ENCODE measurements at places on chromosomes 12 and 14.

DNA sequence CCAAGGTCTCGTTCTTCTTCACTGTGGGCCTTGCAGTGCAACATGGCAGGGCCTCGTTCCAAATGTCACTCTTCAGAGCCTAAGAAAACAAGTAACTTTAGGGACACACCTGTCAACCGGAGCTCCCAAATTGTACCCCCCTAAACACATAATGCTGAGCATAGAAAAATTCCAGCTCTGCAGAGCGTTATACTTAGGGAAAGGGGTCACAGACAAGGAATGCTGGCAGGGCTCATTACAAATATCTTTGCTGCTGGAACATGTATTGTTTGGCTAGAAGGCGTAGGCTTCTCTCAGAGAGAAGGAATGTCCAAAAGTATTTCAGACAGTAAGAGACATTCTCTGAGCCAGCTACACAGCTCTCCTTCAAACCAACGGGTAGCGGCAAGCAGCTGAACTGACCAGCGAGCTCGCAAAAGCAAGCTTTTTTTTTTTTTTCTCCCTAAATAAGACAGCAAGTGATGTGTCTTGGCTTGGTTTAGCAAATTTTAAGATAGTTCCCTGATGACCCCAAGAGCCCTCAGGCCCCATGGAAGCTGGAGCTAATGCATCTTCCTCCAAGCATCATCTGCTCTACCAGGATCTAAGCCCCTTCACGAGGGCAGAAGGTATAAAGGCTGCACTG lies 24.5 kb downstream of the SSH1 start:
- DNase-seq = no peak

GRCh38 chr12:128387811-128388422 lies 120.9 kb downstream of the TMEM132C start:
- DNase-seq = no peak

DNA sequence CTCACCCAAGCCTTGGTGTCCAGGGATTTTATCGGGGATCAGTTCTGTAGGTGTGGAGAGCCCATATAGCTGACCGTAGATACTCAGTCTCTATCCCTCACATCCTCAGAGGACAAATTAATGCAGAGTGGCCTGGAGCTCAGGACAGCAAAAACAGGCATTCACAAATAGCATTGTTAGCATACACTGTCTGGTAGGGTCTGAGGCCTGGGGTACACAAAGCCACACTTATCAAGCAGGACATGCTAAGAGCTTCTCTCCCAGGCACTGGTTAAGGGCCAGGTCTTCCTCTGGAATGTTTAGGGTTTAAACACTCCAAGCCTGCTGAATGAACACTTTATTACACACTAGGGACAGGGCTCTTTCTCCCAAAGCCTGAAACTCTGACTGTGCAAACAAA lies 253.2 kb downstream of the NEDD1 start:
- no peak for DNase-seq

GRCh38 chr12:6954316-6955107 lies 3.4 kb downstream of the PTPN6 start:
- no peak for DNase-seq

DNA sequence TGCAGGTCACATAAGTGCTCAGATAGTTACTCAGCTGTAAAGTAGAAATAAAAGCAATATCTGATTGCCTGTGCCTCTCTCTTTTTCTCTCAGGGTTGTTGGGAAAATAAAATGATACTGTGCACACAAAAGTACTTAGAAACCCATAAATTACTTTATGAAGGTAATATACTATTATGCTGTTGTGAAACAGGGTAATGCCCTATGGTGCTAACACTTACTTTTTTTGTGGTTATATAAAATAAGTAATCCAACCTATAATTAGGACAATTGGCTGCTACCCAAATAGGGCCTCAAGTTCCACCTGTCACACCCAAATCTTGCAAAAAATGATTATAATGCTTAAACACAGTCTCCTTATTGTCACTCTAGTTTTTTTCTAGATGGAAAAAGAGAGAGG lies 50.6 kb downstream of the DAAM1 start:
- DNase-seq = no peak

DNA sequence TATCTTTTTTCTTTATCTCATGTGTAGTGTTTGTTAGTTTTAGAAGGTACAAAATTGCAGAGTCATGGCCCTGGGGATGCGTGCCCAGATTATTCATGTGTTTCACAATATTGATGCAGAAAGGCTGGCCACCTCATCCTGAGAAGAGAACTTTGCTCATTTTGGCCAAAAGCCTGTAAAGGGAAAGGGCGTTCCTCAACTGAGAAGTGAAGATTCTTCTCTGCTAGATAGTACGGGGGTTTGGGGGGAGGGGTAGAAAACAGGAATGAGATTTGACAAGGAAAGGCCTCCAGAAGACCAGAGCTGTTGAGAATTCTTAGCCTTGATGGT lies 1.7 kb downstream of the MGST1 start:
- no peak for DNase-seq

GRCh38 chr12:105967038-105967776 lies 171.5 kb downstream of the NUAK1 start:
- DNase-seq = no peak

DNA sequence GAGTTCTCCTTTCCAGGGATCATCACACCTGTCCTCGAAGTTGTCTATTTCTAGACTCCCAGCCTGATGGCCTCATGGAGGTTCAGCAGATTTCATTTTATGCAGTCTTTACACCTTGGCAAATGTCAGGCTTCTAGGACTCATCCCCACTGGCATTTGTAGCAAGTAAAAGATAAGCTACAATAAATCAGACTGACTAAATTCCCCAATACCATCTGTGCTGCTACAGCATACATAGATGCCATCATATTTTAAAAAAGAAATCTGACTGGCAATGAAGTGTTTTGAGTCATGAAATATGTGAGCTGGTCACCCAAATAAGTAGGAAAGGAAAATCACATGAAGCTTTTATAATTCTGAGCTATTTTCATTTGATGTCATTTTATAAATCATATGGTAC lies 55.3 kb downstream of the KCNC2 start:
- no peak for DNase-seq

GRCh38 chr12:13273850-13274249 lies 77.3 kb downstream of the EMP1 start:
- DNase-seq = no peak

- DNase-seq = no peak
These were observed 645 bp downstream of the FOXA1 start for GRCh38 chr14:37594238-37594970.

DNA sequence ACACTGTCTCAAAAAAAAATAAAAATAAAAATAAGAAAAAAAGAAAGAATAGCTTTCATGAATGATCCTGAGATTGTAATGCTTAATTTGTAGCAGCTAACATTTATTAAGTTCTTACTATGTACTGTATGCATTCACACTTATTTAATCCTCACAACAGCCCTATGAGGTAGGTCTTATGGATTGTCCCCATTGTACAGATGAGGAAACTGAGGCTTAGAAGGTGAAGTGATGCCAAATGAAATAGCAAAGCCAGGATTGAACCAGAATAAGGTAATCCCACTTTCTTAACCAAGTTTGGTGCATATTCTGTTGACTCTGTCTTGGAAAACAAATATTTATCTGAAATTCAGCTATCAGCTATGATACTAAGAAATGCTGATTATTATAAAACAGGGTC lies 2.1 kb downstream of the USP30 start:
- no peak for DNase-seq

- no peak for DNase-seq
These were observed 67.5 kb downstream of the ETV6 start for GRCh38 chr12:11716794-11717518.

DNA sequence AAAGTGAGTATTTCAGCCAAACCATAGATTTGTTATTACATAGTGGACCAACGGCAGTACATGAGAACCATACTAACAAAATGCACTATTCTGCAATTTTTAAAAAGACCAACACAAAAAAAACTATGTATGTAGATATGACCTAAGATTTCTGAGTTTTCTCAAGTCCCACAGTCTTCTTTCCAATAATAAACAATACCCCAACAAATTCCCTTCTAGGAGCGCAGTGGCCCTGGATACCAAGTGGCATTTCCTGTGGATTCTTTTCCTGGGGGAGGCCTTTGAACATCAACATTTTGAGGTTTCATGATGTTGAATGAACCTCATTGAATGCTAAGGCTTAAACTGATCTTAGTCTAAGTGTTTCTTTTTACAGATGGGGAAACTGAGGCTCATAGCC lies 210.5 kb downstream of the BCAT1 start:
- DNase-seq = no peak

GRCh38 chr14:93954900-93955849 lies 21.2 kb downstream of the ASB2 start:
- no peak for DNase-seq

DNA sequence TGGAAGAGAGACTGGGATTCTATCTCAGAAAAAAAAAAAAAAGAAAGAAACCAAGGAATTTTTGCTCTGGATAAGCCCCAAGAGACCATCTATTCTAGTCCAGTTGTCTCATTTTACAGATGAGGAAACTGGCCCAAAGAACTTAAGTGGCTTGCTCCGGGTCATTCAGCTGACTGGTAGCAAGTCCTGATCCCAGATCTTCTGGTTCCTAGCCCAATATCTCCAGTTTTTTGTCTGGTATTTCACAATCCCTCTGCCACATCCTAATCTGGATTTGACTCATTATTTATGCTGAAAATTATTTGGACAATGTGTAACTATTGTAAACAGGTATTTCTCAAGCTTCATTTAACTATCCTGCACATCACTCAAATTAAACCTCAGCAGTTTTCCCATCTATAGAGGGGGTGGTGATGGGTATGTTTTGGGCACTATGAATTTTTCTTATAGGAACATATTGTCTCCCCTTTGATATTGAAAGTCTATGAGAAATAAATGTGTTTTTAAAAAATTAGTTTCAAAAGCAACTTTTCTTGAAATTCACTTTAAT lies 43.4 kb downstream of the PPP2R5E start:
- DNase-seq = no peak

GRCh38 chr12:34393821-34394150 lies 371.5 kb downstream of the ALG10 start:
- DNase-seq = no peak

GRCh38 chr14:37708481-37708880 lies 113.1 kb downstream of the TTC6 start:
- DNase-seq = no peak

DNA sequence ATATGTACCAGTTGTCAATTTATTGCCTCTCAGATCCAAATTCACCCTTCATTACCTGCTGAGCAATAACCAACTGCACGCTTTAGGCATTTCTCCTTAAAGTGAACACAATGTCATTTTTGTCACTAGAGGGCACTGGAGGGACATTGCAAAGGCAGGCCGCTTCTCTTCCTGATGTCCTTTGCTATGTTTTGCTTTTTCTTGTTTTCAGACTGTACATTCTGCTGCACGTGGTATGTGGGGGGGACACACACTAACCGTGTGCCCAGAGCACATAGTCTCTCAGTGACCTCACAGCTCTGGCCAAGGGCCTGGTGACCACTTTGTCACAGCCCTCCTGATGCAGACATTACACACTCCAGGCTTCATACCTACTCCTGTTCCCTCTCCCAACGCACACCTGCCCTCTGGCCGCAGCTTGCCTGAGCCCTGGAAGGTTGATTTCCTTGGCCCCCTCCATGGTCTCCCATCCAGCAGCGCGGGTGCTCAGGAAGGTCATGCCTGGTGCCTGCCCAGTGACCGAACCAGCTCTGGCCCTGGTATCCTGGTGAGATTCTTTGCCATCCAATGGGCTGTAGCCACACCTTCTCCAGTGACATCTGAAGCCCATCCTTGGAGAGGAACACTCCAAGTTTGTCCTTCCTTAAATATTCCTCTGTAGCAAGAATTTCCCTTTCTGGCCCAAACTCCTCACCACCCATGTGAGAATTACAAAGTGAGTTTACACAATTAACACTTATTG lies 39.9 kb downstream of the MYO1H start:
- DNase-seq = no peak

GRCh38 chr12:27539191-27539631 lies 15.2 kb downstream of the PPFIBP1 start:
- DNase-seq = no peak

DNA sequence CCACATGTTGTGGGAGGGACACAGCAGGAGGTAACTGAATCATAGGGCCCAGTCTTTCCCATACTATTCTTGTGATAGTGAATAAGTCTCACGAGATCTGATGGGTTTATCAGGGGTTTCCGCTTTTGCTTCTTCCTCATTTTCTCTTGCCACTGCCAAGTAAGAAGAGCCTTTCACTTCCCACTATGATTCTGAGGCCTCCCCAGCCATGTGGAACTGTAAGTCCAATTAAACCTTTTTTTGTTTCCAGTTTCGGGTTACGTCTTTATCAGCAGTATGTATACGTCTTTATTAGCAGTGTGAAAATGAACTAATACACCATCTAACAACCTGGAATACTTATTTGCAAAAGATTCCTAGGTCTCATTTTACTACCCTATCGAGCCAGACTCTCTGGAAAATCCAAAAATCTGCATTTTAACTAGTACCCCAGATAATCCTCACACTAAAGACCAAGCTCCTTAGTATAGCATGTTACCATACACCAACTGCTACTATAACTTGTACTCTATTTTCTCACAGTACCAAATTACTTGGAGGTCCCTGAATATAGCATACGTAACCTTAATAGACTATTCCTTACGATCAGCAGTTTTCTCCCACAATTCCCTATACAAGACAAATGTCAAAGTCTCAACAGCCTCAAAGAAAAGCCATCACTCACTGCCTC lies 11.5 kb downstream of the GTF2A1 start:
- DNase-seq = no peak

DNA sequence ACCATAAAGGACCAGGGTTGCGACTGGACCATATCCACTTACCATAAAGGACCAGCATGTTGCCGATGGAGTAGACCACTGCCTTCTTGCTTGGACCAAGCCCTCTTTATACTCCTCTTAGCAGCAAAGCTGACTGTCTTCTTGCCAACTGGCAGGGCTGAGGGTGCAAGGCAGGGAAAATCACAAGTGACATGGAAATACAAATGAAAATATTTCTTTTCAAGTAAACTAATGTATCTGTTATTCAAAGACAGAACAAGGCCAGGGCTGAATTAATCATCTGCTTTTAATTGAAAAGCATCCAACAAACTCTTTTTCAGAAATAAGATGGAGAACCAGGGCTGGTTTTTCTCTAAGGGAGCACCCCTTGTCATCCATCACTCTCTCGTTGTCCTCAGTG lies at the start of gene CELA1:
TSS of gene CELA1 (minus strand) at position 99 of the 400 bp plus-strand sequence. CDS start at position 58, 41 bp downstream.
- no peak for DNase-seq

- no peak for DNase-seq
These were observed 302.6 kb downstream of the PCNX1 start for GRCh38 chr14:71209888-71210287.

GRCh38 chr12:103672401-103673119 lies 85.5 kb downstream of the STAB2 start:
- DNase-seq = no peak

- no peak for DNase-seq
These were observed 50.9 kb downstream of the CHST11 start for GRCh38 chr12:104507672-104508071.

DNA sequence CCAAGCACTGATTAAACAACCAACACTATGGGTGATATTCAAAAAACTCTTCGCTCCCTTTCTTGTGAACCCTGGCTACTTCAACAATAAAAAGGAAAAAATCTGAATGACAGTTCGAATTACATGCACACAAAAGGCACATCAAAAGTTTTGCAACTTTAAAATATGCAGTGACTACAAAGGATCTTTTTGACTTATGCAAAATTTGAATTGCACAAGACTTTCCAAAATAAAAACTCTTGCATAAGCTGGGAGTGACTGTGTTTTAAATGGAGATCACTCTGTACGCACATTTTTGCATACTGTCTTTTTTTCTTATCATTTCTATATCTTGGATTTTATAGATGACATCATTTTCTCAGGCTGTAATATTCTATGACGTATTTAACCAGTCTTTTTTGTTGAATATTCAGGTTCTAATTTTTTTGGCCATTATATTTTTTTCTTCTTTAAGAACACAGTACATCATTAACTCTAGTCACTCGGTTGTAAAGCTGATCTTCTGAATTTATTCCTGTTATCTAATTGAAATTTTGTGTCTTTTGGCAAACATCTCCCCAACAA lies 667.6 kb upstream of the TBX3 start:
- no peak for DNase-seq
